Cardiac muscle cell (in vitro differentiated cells and primary cell): ENCODE measurements at places on chromosomes 7 and 10.
A peak's percentile ranks its signal among the peaks of the same experiment; 100 is the strongest.

DNA sequence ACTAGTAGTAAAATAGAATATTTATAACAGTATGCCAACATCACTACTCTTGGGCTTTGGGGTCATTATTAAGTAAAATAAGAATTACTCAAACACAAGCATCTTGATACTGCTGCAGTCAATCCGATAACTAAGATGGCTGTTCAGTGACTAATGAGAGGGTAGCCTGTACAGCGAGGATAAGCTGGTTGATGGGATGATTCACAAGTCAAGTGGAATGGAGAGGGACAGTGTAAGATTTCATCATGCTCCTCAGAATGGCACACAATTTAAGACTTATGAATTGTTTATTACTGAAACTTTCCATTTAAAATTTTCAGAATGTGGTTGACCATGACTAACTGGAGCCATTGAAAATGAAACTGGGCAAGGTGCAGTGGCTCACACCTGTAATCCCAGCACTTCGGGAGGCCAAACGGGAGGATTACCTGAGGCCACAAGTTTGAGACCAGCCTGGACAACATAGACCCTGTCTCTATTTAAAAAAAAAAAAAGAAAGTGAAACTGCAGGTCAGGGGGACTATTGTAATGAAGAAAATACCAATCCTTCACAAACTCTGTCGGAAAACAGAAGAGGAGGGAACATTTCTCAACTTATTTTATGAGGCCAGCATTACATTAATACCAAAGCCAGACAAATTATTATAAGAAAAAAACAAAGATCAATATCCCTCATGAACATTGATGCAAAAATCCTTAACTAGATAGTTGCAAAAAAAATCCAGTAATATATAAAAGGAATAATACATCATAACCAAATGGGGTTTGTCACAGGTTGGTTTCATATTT lies 11.2 kb downstream of the AVL9 start:
- peaks cover 4% of the 10 kb centered on the region for H3K4me1 ChIP-seq
- peak; percentile 86 for DNase-seq
- H3K27ac ChIP-seq: no peak overlapping the region
- no peak overlapping the region for H3K4me3 ChIP-seq

DNA sequence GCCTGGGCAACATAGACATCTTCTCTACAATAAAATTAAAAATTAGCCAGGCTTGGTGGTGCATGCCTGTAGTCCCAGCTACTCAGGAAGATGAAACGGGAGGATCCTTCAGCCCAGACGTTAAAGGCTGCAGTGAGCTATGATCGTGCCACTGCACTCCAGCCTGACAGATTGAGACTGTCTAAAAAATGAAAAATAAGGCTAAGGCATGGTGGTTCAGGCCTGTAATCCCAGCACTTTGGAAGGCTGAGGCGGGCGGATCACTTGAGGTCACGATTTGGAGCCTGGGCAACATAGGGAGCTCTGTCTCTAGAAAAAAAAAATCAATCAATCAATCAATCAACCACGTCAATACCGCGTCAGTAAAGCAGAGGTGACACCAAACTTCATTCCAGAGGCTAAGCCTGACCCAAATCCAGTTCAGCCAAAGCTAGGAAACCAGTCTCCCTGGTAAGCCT lies 31.1 kb downstream of the MRPS24 start:
- no peak overlapping the region for H3K4me3 ChIP-seq
- H3K27me3 ChIP-seq: no peaks in the 10 kb centered on the region
- H3K36me3 ChIP-seq: no peaks in the 10 kb centered on the region
- H3K27ac ChIP-seq: no peak overlapping the region
- DNase-seq: no peak
- no peaks in the 10 kb centered on the region for H3K4me1 ChIP-seq

DNA sequence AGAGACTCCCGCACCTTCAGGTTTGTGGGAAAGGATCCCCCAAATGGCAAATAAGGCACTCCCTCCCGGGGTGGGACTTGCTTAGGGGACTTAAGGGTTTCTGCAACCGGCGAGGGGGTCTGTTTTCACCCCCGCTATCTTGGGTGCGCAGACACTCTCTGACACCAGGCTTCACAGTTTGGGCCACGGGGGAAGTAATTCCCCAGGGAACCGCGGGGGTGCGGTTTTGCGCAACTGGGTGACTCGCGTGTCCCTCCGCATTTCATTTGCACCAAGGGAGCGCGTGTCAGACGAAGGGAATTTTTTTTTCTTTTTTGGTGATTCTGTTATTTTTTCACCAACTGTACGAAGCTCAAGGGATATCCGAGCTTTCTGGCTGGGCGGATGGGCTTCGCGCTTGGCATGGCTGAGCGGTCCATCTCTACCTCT lies 1.7 kb downstream of the GRM8 start:
- no peak overlapping the region for H3K27ac ChIP-seq
- no peaks in the 10 kb centered on the region for H3K36me3 ChIP-seq
- H3K4me1 ChIP-seq: peaks cover 2% of the 10 kb centered on the region
- no peak for DNase-seq
- peak overlapping the region; percentile 39 for H3K4me3 ChIP-seq
- H3K27me3 ChIP-seq: peaks cover 92% of the 10 kb centered on the region

DNA sequence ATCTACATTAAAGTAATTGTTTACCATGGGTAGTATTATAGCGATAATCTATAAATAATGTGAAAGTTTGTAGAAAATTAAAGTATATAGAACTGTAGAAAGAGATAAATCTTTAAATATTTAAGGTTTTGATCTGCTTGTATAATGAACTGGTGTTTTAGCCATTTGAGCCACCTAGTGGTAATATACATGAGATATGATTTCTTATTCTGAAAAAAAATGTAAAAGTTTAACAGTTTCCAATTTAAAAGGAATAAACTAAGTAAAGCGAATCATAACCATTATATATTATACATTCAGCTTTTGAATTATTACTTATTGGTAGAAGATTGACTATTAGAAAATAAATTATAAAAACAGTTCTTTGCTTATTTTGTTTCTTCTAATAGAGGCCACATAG lies 91.2 kb downstream of the OTUD1 start:
- DNase-seq: peak; percentile 37
- H3K27me3 ChIP-seq: no peaks in the 10 kb centered on the region
- H3K36me3 ChIP-seq: no peaks in the 10 kb centered on the region

GRCh38 chr10:127195041-127195506 lies 1.3 kb downstream of the INSYN2A start:
- H3K4me3 ChIP-seq: peak overlapping the region; percentile 38
- H3K27ac ChIP-seq: no peak overlapping the region
- peaks cover 11% of the 10 kb centered on the region for H3K4me1 ChIP-seq
- H3K36me3 ChIP-seq: no peaks in the 10 kb centered on the region
- H3K27me3 ChIP-seq: peaks cover 68% of the 10 kb centered on the region

GRCh38 chr10:33460505-33461294 lies 126.2 kb upstream of the NRP1 start:
- no peak overlapping the region for H3K4me3 ChIP-seq
- DNase-seq: peak; percentile 90
- H3K27ac ChIP-seq: peak overlapping the region; percentile 95

- H3K4me3 ChIP-seq: no peak overlapping the region
- no peaks in the 10 kb centered on the region for H3K36me3 ChIP-seq
- no peaks in the 10 kb centered on the region for H3K27me3 ChIP-seq
- H3K27ac ChIP-seq: no peak overlapping the region
- no peaks in the 10 kb centered on the region for H3K4me1 ChIP-seq
- DNase-seq: no peak
Observed at GRCh38 chr7:74312418-74313028, 23.3 kb downstream of the CLIP2 start.

DNA sequence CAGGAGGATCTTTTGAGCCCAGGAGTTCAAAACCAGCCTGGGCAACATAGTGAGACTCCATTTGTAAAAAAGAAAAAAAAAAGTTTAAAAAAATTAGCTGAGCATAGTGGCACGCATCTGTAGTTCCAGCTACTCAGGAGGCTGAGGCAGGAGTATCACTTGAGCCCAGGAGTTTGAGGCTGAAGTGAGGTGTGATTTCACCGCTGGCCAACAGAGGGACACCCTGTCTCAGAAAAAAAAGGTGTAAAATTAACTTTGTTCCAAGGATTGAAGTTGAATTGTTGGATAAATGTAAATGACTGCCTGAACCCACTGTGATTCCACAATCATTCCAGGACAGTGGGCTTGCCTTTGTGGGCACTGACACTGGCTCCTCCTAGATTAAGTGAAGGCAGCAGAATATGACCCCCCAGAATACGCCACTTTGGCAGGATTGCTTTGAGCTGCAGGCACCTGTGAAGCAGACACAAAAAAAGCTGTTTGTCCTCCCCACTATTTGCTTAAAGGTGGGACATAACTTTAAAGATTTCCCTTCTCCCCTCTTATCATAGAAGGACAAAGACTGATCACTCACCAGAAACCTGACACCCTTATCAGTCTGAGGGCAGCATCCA lies 57.2 kb upstream of the FOXI2 start:
- no peak overlapping the region for H3K27ac ChIP-seq
- H3K27me3 ChIP-seq: peaks cover 6% of the 10 kb centered on the region
- no peaks in the 10 kb centered on the region for H3K4me1 ChIP-seq

GRCh38 chr10:132965411-132966057 lies 23.2 kb upstream of the CFAP46 start:
- H3K4me1 ChIP-seq: peaks cover under 1% of the 10 kb centered on the region
- DNase-seq: no peak
- peaks cover 4% of the 10 kb centered on the region for H3K27me3 ChIP-seq
- H3K27ac ChIP-seq: no peak overlapping the region

DNA sequence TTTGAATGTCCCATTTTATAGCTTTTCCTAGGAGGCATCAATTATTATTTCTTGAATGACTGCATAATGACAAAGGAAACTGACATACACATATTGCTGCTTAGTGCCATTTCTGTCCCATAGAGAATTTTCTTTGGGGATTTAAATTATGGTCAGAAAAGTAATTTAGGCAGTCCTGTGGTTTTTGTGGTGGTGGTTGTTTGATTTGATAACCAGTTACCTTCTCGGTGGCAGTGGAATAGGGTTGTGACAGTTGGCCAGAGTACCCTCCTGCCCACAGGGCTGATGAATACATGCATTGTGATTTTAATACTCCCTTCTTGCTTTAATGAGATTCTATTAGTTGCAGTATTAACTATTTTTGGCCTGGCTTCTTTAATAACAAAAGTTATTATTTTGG lies 6.6 kb upstream of the SGCE start:
- no peak for DNase-seq
- H3K4me1 ChIP-seq: no peaks in the 10 kb centered on the region
- H3K27me3 ChIP-seq: no peaks in the 10 kb centered on the region
- peaks cover 2% of the 10 kb centered on the region for H3K36me3 ChIP-seq
- H3K27ac ChIP-seq: no peak overlapping the region

- no peaks in the 10 kb centered on the region for H3K36me3 ChIP-seq
- H3K27ac ChIP-seq: no peak overlapping the region
- no peak overlapping the region for H3K4me3 ChIP-seq
- no peaks in the 10 kb centered on the region for H3K27me3 ChIP-seq
- no peak for DNase-seq
Observed at GRCh38 chr7:122027058-122027457, 117.0 kb downstream of the AASS start.

DNA sequence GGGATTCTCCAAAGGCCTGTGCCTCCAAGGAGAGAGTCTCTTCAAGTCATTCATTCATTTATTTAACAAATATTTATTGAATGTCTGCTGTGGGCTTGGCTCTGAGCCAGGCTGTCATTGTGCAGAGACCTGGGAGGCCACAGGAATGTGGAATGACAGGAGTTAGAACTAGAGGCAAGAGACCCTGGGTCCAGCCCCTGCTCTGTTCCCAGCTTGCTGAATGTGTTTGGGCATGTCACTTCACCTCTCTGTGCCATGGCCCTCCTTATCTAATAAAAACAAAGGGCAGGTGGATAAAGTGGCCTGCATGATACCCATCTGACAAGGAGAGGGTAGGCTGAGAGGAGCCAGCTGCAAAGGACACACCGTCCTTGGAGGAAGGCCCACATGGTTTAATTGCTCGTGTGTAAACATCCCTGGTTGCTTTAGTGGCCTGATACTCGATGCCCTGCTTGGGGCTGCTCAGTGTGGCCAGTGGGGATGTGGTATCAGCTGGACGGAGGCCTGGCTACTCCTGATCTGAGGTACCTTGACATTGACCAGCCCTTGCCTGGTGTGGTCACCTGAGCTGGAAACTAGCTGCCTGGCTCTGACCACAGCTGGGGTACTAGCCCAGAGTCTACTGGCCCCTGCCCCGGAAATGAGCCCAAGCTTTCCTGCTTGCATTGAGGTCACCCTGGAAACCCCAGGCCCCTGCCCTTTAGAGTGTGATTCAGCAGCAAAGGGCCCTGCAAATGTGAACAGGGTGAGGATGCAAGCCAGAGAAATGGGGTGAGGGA lies 116.2 kb downstream of the CDH23 start:
- H3K27me3 ChIP-seq: no peaks in the 10 kb centered on the region
- no peaks in the 10 kb centered on the region for H3K36me3 ChIP-seq
- H3K27ac ChIP-seq: no peak overlapping the region
- peak; percentile 18 for DNase-seq
- no peak overlapping the region for H3K4me3 ChIP-seq
- H3K4me1 ChIP-seq: peaks cover 9% of the 10 kb centered on the region

- no peaks in the 10 kb centered on the region for H3K4me1 ChIP-seq
- H3K4me3 ChIP-seq: no peak overlapping the region
- no peak overlapping the region for H3K27ac ChIP-seq
- no peak for DNase-seq
- no peaks in the 10 kb centered on the region for H3K36me3 ChIP-seq
Observed at GRCh38 chr10:83252596-83252995, 886.7 kb upstream of the GHITM start.

GRCh38 chr10:79144351-79145173 lies 75.8 kb downstream of the ZMIZ1 start:
- no peak for DNase-seq
- peaks cover 88% of the 10 kb centered on the region for H3K4me1 ChIP-seq
- H3K36me3 ChIP-seq: peaks cover 13% of the 10 kb centered on the region
- no peaks in the 10 kb centered on the region for H3K27me3 ChIP-seq
- no peak overlapping the region for H3K4me3 ChIP-seq

- H3K4me3 ChIP-seq: no peak overlapping the region
- DNase-seq: no peak
- H3K4me1 ChIP-seq: peaks cover 43% of the 10 kb centered on the region
- H3K27me3 ChIP-seq: no peaks in the 10 kb centered on the region
- peaks cover 4% of the 10 kb centered on the region for H3K36me3 ChIP-seq
Observed at GRCh38 chr10:103737735-103738367, 117.5 kb downstream of the SH3PXD2A start.

GRCh38 chr10:86387178-86387794 lies 20.7 kb upstream of the GRID1 start:
- no peak overlapping the region for H3K27ac ChIP-seq
- peaks cover 20% of the 10 kb centered on the region for H3K27me3 ChIP-seq
- H3K4me3 ChIP-seq: no peak overlapping the region
- no peaks in the 10 kb centered on the region for H3K36me3 ChIP-seq
- H3K4me1 ChIP-seq: no peaks in the 10 kb centered on the region

DNA sequence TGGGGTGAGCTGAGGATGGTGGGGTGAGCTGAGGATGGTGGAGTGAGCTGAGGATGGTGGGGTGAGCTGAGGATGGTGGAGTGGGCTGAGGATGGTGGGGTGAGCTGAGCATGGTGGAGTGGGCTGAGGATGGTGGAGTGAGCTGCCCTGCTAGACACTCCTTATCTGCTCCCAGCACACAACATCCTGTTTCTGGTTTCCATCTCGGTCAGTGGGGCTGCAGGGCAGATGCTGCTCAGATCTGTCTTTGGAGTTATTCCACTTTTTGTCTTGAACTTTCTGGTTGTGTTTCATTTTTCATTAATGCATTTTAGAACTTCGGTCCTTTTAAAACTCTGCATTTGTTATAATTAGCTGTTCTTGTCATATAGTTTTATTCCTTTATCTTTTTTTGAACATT lies 67.9 kb upstream of the ANTXRL start:
- no peak overlapping the region for H3K4me3 ChIP-seq
- no peaks in the 10 kb centered on the region for H3K36me3 ChIP-seq
- no peaks in the 10 kb centered on the region for H3K27me3 ChIP-seq
- DNase-seq: no peak
- H3K4me1 ChIP-seq: peaks cover 4% of the 10 kb centered on the region

- H3K27me3 ChIP-seq: no peaks in the 10 kb centered on the region
- H3K27ac ChIP-seq: peak overlapping the region; percentile 92
- no peak overlapping the region for H3K4me3 ChIP-seq
Observed at GRCh38 chr10:79407811-79408795, 37.3 kb downstream of the ZCCHC24 start.
